ENCODE measurements at places on chromosomes 6 and 20.

- no peak for DNase-seq
Observed at GRCh38 chr6:161256407-161256806, 17.5 kb downstream of the AGPAT4 start.

DNA sequence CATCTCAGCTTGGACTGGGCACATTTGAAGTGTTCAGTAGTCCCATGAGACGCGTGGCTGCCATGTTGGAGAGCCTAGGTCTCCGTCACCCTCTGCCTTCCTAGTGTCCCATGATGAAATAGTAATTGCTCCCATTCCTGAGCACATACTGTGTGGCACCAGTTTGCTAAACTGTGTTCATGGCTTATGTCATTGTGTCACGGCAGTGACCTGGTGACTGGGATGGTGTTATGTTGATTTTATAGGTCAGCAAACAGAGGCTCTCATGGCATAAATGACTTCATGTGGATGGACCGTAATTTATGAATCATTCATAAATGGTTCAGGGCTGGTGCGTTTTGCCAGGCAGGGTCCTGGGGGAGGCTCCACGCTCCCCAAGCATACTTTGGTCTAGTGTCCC lies 3.8 kb downstream of the BCAS4 start:
- no peak for DNase-seq

DNA sequence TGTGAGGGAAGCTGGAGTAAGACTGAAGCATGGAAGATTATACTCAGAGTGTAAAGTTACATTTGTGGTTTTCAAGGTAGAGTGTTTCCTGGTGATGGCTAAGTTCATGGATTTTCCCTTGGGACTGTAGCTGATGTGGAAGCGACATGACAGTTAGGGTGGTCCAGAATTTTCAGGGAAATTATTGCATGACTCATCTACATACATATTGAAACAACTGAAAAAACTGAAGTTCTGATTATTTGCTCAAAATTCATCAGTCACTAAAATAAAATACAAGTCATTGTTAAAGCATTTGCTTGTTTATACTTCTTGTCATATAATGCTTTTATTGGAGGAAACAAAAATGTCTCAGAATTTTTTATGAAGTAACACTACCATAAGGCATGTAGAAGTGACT lies 700.0 kb downstream of the RFPL4B start:
- no peak for DNase-seq

DNA sequence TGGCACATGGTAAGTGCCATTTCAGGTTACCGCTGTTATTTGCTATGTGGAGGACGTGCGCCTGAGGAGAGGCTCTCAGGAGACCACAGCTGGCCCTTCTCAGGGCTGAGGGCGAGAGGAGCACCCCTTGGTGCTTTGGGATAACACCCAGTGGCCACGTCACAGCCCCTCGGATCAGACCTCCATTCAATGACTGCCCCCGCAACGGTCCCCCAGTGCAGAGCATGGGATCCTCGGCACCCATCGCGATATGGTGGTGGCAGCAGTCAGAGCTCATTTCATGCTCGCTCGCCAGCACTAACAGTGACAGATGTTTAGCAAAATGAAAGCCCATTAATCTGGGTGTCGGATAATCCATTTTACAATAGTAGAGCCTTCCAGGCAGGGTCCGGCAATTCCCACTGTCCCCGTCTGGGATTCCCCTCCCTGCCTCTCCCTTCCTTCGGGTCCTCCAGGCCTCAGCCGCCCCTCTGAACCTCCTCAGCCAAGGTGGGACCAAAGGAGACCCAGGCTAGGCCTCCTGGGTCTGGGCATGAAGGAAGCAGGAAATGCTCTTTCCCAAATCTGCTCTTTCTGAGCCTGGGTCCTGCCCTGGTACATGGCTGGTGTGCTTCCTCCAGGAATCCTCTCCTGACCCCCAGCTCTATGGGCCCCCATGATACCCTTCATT lies 117.1 kb downstream of the GRM4 start:
- no peak for DNase-seq

DNA sequence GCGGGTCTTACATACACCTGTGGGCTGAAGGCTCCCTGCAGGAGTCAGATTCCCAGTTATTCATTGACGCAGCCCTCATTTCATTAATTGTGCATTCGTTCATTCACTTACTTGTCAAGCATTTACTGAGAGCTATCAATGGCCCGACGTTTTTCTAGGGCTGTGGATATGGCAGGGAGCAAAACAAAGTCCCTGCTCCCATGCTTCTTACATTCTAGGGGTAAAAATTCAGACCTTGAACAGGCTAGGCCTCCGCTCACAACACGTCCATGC lies 369 bp upstream of the NSFL1C start:
- no peak for DNase-seq

All from stimulated activated CD8-positive, alpha-beta memory T cell treated with anti-CD3 and anti-CD28 coated beads, Interleukin-7, amount 100 ng/mL, for 1 hour (primary cell).